ENCODE measurements at places on chromosomes 7 and 10.

- DNase-seq = no peak
These were observed 9.3 kb downstream of the MKLN1 start for GRCh38 chr7:131336956-131337355.

DNA sequence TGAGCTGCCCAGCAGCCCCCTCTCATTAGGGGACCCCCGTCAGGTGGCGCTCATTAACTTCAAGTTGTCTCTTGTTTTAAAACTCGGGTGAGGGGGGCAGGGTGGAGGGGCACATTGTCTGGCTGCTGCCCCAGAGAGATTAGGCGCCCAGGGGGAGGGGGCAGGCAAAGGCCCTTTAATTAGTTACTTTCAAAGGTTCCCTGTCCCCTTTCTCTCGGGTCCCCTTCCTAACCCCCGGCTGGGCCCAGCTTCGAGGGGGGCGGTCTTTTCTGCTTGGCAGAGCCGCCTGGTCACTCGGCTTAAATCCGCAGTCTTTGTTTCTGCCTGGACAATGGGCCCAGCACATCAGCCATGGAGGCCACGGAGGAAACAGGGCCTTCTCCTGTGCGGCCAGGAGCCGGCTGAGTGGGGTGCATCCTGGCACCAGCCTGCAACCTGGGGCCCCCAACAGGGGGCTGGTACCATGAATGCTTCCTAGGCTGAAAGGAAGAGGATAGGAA lies 38.9 kb upstream of the SLF2 start:
- DNase-seq = peak; percentile 43

- DNase-seq = no peak
These were observed 107.0 kb upstream of the LRRN3 start for GRCh38 chr7:110983822-110984456.

GRCh38 chr7:123802249-123802648 lies 42.7 kb upstream of the HYAL4 start:
- DNase-seq = no peak

GRCh38 chr10:84424731-84425167 lies 96.4 kb downstream of the CCSER2 start:
- DNase-seq = peak; percentile 93

- no peak for DNase-seq
These were observed 78.1 kb downstream of the CXCL12 start for GRCh38 chr10:44306762-44307161.

DNA sequence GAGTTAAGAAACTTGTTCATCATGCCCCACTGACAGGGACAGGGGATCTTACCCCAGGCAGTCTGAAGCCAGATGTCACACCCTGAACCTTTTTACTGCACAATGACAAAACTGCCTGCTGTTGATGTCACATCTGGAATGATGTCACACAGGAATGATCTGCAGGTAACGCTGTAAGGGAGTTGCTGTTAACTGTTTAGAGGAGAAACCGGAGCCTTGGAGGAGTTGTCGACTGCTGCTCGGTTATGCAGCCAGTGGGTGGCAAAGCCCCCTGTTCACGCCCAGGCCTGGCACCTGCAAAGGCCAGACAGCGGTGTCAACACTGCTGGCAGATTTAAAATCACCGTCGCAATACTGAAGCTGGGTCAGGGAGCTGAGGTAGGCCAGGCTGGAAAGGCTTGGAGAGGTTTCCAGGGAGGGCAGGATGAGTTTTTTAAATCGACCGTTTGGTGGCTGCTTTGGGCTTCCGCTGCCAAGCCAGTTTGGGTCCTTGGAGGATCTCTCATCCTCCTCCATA lies 10.0 kb upstream of the SLIT1 start:
- no peak for DNase-seq

DNA sequence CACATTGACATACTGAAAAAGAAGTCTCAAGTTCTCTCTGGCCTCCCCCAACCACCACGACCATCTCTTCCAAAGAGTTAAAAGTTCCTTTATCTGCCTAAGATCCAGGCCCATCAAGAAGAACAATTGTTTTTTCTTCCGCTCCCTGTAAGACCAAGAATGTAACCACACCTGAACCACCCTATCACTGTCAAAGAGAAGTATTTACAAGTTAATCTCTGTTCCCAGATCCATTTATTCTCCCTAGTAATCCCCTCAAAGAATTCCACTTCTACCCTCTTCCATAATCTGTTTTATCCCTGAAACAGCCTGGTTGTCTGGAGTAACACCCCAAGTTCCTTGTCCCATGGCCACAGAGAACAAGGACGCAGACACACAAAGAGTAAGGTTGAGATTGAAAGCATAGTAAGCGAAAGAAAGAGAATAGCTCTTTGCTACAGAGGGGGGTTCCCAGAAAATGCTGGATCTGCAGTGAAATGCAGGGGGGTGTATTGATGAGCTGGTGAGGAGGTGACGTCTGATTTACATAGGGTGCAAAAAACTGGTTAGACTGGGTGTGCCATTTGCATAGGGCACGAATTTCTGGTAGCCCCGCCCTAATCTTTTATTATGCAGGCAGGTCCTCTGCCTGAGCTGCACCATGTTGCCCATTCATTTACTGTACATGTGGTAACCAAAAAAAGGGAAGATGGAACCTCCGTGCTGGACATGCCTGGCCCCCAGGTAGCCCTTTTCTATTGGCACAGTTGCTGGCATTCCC lies 122.0 kb downstream of the SKIDA1 start:
- no peak for DNase-seq

GRCh38 chr10:10831085-10831484 lies 186.6 kb upstream of the CELF2 start:
- DNase-seq = peak; percentile 82

GRCh38 chr10:121680879-121681655 lies 82.8 kb upstream of the FGFR2 start:
- no peak for DNase-seq

DNA sequence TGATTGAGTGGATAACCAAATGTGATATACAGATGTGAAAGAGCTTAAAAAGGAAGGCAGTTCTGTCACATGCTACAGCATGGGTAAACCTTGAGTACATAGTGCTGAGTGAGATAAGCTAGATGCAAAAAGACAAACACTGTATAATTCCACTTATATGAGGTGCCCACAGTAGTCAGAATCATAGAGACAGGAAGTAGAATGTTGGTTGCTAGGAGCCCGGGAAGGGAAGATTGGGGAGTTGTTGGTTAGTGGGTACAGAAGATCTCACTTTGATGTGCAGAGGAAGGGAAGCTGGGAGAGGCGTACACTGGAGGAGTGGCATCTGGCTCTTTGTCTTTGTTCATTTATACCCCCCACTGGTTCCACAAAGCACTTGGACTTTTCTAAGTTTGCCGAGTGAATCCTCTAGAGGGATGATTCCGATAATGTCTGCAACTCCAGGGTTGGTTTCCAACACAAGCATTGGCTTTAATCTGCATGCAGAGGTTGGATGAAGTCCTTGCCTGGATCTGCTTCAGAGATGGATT lies 39.5 kb downstream of the TSPAN14 start:
- DNase-seq = no peak

DNA sequence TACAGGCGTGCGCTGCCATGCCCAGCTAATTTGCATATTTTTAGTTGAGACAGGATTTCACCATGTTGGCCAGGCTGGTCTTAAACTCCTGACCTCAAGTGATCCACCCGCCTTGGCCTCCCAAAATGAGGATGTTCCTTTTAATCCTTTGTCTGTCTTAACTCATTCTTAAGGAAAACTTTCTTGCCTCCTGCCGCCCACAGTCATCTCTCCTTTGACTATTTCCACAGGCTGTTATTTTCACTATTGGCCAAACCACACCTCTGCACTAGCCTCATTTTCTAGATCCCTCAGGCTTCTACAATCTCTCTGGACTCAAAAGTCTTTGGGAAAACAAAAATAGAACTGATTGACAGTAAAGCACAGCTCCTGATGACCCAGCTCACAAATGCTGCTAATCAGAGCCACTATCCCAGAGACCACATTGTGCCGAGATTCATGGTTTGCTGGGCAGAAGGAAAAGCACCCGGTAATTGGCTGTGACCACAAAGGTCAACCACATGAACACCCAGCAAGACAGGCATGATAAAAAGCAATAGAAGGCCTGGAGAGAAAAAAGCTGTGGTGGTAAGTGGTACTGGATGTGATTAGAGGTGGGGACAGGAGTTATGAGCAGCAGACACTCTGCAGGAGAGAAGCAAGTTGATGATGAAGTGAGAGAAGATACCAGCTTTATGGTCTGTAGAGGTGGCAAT lies 44.1 kb upstream of the ZNRF2 start:
- DNase-seq = no peak

All from aorta (tissue), 5 donors.